ENCODE measurements at places on chromosomes 7 and 10.

GRCh38 chr10:96288151-96288621, 16.0 kb upstream of the DNTT start:
- H3K4me3 ChIP-seq, result no peak overlapping the region
- no peak for DNase-seq
- peak overlapping the region; percentile 22 for H3K27ac ChIP-seq
- H3K4me1 ChIP-seq, result peaks cover 3% of the 10 kb centered on the region
- H3K36me3 ChIP-seq, result no peaks in the 10 kb centered on the region

- peak overlapping the region; percentile 78 for H3K27ac ChIP-seq
- peak; percentile 82 for DNase-seq
- H3K4me1 ChIP-seq, result no peaks in the 10 kb centered on the region
- H3K4me3 ChIP-seq, result no peak overlapping the region
- H3K27me3 ChIP-seq, result no peaks in the 10 kb centered on the region
Measured at GRCh38 chr7:107387128-107387527, 82.7 kb upstream of the GPR22 start.

GRCh38 chr10:64699244-64699643, 1178.0 kb downstream of the REEP3 start:
- DNase-seq, result no peak
- no peaks in the 10 kb centered on the region for H3K4me1 ChIP-seq
- H3K27ac ChIP-seq, result no peak overlapping the region
- H3K4me3 ChIP-seq, result no peak overlapping the region
- H3K27me3 ChIP-seq, result no peaks in the 10 kb centered on the region

- H3K4me3 ChIP-seq, result no peak overlapping the region
- H3K27me3 ChIP-seq, result no peaks in the 10 kb centered on the region
- H3K27ac ChIP-seq, result peak overlapping the region; percentile 8
- H3K4me1 ChIP-seq, result no peaks in the 10 kb centered on the region
- no peak for DNase-seq
Measured at GRCh38 chr10:116690356-116691322, 51.7 kb downstream of the HSPA12A start.

GRCh38 chr7:70727861-70728260, 404.1 kb upstream of the GALNT17 start:
- DNase-seq, result no peak
- no peak overlapping the region for H3K27ac ChIP-seq
- H3K27me3 ChIP-seq, result no peaks in the 10 kb centered on the region
- H3K4me3 ChIP-seq, result no peak overlapping the region
- peaks cover 11% of the 10 kb centered on the region for H3K4me1 ChIP-seq
- no peaks in the 10 kb centered on the region for H3K36me3 ChIP-seq

DNA sequence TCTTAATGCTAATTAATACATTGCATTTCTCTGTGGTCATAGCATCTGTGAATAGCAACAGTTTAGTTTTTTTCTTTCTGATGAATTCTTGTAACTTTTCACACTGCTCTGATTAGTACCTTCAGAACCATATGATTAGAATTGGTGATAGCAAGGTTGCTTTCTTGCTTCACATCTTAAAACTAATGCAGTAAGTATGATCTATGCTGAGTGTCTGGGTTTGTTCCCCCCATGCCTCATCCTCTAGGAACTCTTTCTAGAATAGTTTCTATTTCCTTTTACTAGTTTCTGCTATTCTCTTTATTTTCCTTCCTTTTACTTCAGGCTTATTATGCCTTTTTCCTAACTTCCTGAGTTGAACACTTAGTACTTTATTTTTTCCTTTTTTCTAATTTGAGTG, 32.4 kb downstream of the TES start:
- no peak for DNase-seq
- no peak overlapping the region for H3K27ac ChIP-seq
- H3K36me3 ChIP-seq, result no peaks in the 10 kb centered on the region
- peaks cover 3% of the 10 kb centered on the region for H3K4me1 ChIP-seq
- H3K27me3 ChIP-seq, result no peaks in the 10 kb centered on the region
- H3K4me3 ChIP-seq, result no peak overlapping the region

GRCh38 chr7:78092331-78092730, 293.8 kb downstream of the PHTF2 start:
- no peaks in the 10 kb centered on the region for H3K4me1 ChIP-seq
- no peak for DNase-seq
- no peaks in the 10 kb centered on the region for H3K27me3 ChIP-seq
- H3K36me3 ChIP-seq, result no peaks in the 10 kb centered on the region
- H3K27ac ChIP-seq, result no peak overlapping the region
- no peak overlapping the region for H3K4me3 ChIP-seq

- DNase-seq, result no peak
- no peak overlapping the region for H3K4me3 ChIP-seq
- H3K27ac ChIP-seq, result no peak overlapping the region
- no peaks in the 10 kb centered on the region for H3K36me3 ChIP-seq
- H3K4me1 ChIP-seq, result no peaks in the 10 kb centered on the region
Measured at GRCh38 chr10:101903827-101904550, 60.4 kb upstream of the KCNIP2 start.

- peaks cover 5% of the 10 kb centered on the region for H3K36me3 ChIP-seq
- H3K27ac ChIP-seq, result no peak overlapping the region
- H3K4me3 ChIP-seq, result no peak overlapping the region
Measured at GRCh38 chr10:95341716-95342130, 50.9 kb upstream of the PDLIM1 start.

DNA sequence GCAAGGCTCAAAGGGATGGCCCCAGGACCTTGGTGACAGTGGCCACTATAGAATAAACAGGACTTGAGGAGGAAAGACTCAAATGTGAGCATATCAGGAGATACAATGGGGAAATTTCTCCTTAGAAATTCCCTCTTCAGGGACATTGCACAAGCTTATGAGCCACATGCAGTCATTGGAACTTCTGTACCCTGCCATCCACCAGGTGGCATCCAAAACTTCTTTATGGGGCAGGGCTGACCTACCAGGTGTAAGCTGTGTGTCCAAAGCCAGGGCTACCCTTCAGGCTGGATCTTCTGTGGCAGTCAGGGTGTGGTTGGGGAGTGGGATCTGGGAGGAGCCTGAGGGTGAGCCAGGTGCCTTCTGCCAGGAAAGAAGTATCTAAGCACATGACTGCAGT, 36.6 kb upstream of the LRRC18 start:
- H3K4me3 ChIP-seq, result no peak overlapping the region
- H3K27ac ChIP-seq, result no peak overlapping the region
- no peaks in the 10 kb centered on the region for H3K4me1 ChIP-seq
- DNase-seq, result no peak
- no peaks in the 10 kb centered on the region for H3K36me3 ChIP-seq

DNA sequence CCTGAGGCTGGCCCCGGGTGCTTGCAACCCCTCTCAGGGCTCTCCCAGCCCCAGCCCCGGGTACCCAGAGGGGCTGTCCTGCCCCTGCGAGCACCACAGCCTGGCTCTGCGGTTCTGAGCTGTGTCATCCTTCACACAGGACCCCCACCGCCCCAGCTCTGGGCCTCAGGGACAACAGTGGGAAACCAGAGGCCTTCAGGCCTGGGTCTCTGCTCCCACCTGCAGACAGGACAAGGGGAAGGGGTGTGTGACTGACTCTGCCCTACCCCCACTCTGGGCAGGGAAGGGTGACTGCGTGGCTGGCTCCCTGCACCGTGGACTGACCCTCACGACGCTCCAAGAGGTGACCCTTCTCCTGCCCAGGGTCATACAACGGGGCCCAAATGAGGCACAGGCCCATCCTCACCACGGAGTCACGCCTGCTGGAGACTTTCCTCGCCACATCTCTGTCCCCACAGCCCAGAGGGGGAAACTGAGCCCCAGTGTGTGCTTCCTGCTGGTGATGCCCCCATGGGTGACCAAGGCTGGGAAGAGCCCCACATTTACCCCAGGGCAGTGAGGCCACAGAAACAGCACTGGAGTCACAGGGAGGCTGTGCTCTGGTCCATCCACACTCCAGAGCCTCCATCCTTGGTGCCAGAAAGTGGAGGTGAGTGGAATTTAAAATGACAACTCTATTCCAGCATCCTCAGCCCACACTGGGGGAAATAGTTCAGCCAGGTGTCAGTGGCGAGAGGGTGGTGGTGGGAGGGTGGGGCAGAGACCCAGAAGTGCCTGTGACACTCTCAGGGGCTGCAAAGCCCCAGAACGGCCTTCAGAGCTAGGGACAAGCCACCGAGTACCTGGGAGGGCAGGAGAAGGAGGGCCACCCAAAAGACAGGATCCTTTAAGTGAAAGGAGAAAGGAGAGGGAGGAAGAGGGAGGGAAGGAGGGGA, 13.6 kb downstream of the CAMK2B start:
- no peaks in the 10 kb centered on the region for H3K4me1 ChIP-seq
- H3K36me3 ChIP-seq, result no peaks in the 10 kb centered on the region
- no peak overlapping the region for H3K27ac ChIP-seq
- H3K4me3 ChIP-seq, result no peak overlapping the region
- no peaks in the 10 kb centered on the region for H3K27me3 ChIP-seq

DNA sequence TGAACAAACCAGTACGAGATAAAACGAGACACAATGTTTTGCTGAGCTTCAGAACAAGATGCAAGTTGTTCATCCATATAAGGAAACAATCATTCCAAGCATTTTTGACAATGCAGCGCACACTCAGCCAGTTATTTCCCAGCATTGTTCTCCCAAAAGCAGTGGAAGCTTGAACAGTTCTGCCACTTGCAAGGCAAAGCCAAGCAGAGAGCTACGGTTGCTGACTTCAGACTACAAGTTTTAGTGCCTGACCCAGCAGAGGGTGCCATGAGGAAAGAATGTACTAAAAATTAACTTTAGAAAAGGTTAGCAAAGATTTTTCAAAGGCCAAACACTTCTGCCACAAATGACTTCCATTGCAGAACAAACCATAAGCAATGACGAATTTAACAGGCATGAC, 152.5 kb downstream of the SLC25A13 start:
- no peak overlapping the region for H3K27ac ChIP-seq
- DNase-seq, result no peak
- peaks cover 9% of the 10 kb centered on the region for H3K4me1 ChIP-seq
